ENCODE measurements at places on chromosomes 4 and X.
A peak's percentile ranks its signal among the peaks of the same experiment; 100 is the strongest.

DNA sequence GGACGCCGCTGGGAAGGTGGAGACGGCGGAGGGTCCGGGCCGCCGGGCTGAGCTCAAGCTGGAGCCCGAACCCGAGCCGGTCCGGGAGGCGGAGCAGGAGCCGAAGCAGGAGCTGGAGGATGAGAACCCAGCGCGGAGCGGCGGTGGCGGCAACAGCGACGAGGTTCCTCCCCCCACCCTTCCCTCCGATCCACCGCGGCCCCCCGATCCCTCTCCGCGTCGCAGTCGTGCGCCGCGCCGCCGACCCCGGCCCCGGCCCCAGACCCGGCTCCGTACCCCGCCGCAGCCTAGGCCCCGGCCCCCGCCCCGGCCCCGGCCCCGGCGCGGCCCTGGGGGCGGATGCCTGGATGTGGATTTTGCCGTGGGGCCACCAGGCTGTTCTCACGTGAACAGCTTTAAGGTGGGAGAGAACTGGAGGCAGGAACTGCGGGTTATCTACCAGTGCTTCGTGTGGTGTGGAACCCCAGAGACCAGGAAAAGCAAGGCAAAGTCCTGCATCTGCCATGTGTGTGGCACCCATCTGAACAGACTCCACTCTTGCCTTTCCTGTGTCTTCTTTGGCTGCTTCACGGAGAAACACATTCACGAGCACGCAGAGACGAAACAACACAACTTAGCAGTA is 483 bp downstream of the USP27X start:
- DNase-seq = no peak

DNA sequence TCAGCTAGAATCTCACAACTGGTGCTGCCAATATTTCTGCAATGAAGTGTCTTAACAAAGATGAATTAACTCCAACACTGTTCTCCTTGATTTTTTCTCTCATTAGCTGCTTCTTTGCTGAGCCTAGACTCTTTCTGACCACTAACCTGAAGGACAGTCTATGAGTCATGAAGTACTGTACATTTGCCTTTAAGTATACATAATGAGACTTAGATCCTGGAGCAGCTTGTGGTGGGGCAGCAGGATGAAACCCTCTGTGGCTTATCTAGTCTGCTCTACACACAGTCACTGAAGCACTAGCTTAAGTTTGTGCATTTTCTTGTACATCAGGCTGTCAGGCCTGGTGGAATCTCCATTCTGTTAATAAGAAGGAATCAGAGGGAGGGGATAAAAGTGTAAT is 307.4 kb upstream of the SMIM31 start:
- no peak for DNase-seq

DNA sequence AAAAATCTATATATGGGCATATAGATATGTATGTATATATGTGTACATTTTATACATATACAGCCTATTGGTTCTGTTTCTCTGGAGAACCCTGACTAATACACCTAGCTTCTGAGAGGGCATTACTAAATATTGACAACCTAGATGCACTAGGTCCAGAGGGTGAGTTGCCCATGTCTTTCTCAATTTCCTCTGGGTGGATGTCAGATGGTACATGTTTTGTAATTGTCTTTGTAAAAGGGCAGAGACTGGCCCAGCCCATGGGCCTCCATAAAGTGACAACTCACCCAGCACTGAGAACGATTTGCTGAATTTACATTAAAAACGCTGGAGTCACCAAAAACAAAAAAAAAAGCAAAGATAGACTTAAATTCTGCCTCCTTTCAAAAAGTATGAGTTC is 198.5 kb upstream of the FAM241A start:
- no peak for DNase-seq

DNA sequence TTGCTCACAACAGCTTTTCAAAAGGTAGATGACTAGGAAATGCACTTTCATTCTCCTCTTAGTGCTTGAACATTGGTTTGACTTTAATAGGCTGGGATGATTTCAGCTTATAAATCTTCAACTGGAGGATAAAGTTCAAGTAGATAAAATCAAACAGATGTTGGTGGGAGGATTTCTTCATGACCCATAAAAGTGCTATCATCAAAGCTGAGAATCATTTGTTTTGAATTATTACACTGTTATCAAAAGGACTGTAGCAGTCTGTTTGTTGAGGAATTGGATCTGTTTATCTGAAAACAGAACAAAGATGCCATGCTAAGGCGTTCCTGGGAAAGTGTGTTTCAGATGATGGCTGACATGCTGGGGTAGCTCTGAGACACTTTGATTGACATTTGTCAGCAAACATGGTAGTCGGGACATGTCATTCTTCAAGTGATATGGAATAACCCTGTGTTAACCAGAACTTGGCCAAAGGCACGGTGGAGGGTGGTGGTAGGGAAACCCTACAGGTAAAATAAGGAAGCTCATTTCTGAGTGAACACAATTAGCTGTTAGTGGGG is 304.0 kb upstream of the PITX2 start:
- no peak for DNase-seq

DNA sequence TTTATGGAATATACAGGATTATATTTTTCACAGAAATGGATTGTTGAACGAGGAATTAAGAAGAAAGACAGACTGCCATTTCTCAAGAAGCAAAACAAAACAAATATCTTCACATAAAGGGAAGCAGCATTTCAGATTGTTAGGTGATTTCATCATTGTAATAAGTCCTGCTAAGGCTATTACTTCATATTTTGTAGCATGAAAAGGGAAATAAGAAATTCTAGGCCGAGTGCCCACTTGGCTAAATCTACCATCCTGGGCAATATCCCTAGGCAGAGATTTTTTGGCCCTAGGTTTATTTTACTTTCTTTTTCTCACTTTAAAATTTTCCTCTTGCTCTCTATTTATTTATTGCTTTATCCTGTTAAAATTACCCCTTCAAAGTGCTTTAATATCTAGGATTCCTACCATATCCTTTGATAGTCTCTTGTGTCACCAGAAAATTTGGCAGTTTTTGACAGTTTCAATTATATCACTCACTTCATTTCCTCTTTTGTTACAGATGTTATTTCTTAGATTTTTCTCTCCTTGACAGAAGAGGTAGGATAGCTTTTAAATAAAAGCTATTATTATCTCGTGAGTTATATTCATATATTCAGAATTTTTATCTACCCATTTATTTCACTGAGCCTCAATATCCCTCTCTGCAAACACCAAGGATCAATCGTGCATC is 142.3 kb downstream of the PDGFC start:
- DNase-seq = peak; percentile 34

All from hematopoietic multipotent progenitor cell (in vitro differentiated cells).